ENCODE measurements at places on chromosomes 3 and 15.

DNA sequence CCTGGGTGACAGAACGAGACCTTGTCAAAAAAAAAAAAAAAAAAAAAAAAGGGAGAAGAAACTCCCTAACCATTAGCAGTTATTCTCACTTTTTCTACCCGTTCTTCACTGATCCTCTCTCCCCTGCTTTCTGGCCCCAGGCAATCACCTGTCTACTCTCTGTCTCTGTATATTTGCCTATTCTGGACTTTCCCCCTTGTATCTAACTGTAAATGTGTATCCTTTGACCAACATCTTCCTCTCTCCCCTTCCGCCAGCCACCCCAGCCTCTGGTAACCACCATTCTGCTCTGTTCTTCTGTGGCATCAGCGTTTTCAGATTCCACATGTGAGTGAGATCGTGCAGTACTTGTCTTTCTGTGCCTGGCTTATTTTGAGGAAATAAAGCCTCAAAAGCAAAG, 6.9 kb downstream of the CYFIP1 start:
- DNase-seq, result no peak

GRCh38 chr3:57154470-57155309, 10.5 kb downstream of the IL17RD start:
- DNase-seq, result no peak

GRCh38 chr3:194481525-194482195, 5.1 kb downstream of the ATP13A3 start:
- no peak for DNase-seq

- no peak for DNase-seq
Measured at GRCh38 chr3:58697561-58697960, 31.0 kb upstream of the FAM3D start.

All from stimulated activated CD4-positive, alpha-beta T cell treated with anti-CD3 and anti-CD28 coated beads, Interleukin-1b, Interleukin-23, amount 100 ng/mL, for 1 hour (primary cell).